ENCODE measurements at places on chromosomes 4 and X.

GRCh38 chr4:71944956-71945355 lies 86.8 kb upstream of the NPFFR2 start:
- no peak for DNase-seq

- DNase-seq, result no peak
Measured at GRCh38 chr4:62057031-62057430, 856.9 kb downstream of the ADGRL3 start.

GRCh38 chrX:129876771-129877305 lies 29.1 kb upstream of the UTP14A start:
- no peak for DNase-seq

DNA sequence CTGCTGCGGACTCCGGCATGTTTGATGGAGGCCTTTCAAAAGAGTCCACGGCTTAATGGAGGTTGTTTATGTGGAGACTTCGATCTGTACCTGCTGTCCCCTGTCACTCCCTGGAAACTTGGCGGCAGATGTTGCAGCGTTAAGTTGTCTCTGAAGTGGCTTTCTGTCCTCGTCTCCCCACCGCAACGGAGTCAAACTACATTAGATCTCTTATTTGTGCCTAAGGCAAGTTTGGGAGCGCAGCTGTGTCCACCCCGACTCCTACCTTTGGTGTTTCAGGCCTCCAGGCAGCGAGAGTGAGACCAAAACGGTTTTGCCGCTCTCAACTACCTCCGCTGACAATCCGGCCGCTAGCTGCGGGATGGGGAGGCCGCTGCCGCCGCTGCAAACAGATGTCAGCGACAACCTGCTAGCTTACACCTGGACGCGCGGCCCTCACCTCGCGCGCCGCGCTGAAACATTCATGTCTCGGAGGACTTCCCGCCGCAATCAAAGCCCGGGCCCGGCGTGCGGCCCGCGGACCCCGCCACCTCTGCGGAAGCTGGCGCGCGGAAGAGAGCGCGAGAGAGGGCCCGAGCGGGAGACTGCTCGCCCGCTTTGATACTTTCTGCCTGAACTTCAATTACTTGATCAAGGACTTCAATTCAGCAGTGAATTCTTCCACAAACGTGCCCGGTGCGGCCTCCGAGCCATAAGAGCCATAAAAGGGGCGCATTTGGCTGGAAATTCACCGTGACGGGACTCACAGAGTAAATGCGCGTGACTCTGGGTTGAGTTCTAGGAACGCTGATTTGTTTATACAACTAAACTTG lies 108.4 kb downstream of the ANTXR2 start:
- DNase-seq, result no peak

- no peak for DNase-seq
Measured at GRCh38 chr4:116073051-116073450, 959.6 kb upstream of the NDST4 start.

- no peak for DNase-seq
Measured at GRCh38 chr4:147733716-147734344, 1.9 kb downstream of the ARHGAP10 start.

DNA sequence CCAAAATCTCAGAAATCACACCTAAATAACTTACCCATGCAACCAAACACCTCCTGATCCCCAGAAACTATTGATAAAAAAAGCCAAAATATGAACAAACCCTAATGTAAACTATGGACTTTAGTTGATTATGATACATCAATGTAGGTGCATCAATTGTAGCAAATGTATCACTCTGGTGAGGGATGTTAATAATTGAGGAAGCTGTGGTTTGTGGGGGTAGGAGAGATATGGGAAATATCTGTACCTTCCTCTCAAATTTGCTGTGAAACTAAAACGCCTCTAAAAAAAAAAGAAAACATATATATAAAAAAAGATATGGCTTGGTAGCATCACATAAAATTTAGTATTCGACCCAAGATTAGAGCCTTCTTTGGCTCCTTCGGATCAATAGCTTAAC lies 144.3 kb upstream of the CPEB2 start:
- no peak for DNase-seq

DNA sequence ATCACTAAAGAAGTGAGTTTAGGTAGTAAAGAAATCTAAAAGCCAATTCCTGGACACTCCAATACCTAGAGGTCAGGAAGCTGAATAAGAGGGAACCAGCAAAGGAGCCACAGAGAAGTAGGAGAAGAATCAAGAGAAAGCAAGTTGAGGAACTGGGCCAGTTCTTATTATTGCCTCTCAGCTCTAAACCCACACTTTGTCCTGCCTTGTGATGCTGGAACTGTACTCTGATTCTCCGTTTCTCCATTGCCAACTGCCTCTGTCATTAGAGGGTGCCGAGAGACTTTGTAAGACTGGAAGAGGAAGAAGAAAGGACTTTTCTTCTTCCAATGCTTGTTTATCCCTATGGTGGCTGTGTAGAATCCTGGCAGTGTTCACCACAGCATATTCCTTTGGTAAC lies 38.6 kb downstream of the NSUN7 start:
- no peak for DNase-seq

GRCh38 chrX:119512146-119512800 lies 44.0 kb downstream of the SLC25A5 start:
- no peak for DNase-seq

DNA sequence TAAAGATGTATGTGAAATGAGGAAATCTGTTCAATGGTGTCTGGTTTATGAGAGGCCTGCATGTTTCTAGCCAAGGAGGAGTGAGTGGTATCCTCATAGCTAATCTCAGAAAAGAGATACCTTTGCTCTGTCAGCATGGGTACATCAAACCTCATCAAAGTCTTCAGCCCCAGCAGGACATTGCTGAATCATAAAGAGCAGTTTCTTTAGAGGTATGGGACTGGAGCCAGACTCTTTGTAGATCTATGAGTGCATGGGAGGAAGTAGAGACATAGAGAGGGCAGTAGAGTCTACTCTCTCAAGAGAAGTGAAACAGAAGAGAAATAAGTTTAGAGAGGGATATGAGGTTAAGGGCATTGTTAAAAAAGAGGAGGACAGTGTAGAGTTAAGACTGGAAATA lies 1950.9 kb downstream of the ARAP2 start:
- no peak for DNase-seq

DNA sequence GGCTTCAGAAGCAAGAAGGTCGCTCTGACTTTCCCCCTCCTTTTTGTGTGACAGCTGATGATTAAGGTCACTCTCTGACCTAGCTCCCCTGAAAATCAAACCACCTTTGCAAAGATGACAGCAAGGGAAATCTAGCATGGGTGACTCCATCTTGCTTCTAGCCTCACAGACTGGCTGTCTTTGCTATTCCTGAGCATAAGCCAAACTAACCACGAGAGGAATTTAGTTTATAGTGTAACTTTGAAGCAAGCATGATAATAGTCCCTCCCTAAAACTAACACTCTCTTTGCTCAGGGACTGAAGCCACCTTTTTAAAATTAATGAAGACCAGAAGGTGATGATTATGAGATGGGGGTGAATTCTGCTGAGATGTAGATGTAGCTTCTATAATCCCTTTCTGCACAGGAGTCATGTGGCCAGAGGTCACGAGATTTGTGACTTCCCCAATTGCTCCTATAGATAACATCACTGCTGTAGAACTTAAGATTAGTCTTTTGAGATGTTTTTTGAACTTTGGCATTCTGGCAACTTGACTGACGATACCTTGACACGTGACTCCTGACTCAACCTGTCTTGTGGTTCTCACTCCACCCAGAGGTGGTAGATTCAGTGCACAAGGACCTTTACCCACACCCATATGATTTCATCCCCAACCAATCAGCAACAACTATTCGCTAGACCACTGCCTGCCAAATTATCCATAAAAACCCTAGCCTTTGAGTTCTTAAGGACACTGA lies 14.9 kb upstream of the PDE5A start:
- no peak for DNase-seq

- DNase-seq, result no peak
Measured at GRCh38 chr4:119835613-119835910, 207.0 kb upstream of the PDE5A start.

DNA sequence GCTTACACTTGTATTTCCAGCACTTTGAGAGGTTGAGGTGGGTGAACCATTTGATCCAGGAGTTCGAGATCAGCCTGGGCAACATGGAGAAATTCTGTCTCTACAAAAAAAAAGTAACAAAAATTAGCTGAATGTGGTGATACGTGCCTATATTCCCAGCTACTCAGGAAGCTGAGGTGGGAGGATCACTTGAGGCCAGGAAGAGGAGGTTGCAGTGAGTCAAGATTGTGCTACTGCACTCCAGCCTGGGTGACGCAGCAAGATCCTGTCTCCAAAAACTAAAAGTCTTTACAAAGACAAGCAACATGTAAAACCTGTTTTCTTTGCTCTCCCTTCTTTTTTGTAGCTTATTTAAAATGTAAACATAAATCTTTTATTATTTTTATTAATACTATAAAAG lies 1156.1 kb downstream of the FAT4 start:
- DNase-seq, result no peak

DNA sequence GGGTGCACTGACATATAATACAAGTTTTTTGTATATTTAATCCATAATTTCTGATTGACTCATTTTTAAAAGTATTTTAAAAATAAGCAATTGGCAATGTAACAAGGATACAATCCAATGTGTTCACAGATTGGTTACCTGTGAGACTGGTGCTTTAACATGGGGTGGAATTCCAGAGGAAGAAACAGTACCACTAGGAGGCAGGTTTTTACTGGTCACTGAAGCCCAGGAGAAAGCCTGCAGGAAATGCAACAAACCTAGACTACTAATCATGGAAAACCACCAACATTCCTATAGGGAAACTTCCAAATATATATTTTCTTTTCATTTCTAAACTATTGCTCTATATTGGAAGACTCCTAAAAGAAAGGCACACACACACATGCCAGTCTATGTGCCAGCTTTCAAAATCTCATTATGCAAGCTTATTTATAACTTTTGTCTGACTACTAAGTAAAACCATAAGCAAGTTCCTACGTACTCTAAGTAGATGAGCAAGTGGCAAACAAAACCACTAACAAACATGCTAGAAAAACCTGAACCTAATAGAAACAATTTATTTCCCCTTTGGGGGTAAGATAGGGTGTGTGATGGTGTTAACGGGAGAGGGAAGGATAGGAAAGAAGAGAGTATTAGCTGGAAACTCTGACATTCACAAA lies 19.2 kb downstream of the G3BP2 start:
- DNase-seq, result no peak

DNA sequence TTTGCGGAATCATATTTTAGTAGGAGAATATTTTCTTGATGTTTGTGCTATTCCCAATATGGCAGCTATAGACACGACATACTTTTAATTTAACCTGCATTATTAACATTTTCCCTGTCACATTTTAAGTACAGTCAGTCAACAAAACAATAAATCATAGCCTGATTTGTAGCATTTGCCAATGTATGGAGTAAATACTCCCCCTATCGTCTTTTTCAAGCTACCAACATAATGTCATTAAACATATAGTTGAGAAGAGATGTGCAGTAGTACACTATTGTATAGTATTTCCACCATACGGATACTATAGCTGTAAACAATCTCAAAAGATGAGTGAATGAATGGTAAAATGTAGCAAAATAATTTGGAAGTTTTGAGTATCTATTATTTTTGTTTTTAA lies 303.7 kb upstream of the MAGEB2 start:
- no peak for DNase-seq

- no peak for DNase-seq
Measured at GRCh38 chr4:174263445-174263736, 20.1 kb downstream of the FBXO8 start.

- DNase-seq, result no peak
Measured at GRCh38 chr4:163693211-163693610, 198.7 kb downstream of the TMA16 start.

GRCh38 chr4:3211866-3212265 lies 37.1 kb upstream of the MSANTD1 start:
- DNase-seq, result no peak

GRCh38 chrX:111098874-111099273 lies 2.9 kb downstream of the PAK3 start:
- peak; percentile 71 for DNase-seq

DNA sequence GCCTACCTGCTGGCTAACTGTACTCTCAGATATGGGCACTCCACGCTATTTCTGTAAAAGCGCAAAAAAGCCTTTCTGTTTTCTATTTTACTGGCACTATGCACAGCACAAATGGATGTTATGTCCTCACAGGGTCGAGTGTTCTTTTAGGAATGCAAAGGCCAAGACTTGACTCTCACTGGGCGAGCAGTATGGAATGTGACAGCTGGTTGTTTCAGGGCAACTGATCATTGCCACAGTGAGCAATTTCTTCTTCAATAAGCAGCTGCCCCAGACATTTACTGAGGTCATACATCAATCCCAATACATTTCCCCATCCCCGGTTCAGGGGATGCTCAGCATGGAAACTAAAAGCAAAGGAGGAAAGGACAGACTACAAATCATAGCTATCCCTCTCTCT lies 58.2 kb downstream of the PDE5A start:
- DNase-seq, result no peak

GRCh38 chr4:11179796-11180195 lies 248.9 kb downstream of the HS3ST1 start:
- DNase-seq, result no peak

GRCh38 chr4:15891312-15891711 lies 47.2 kb downstream of the FGFBP1 start:
- no peak for DNase-seq

DNA sequence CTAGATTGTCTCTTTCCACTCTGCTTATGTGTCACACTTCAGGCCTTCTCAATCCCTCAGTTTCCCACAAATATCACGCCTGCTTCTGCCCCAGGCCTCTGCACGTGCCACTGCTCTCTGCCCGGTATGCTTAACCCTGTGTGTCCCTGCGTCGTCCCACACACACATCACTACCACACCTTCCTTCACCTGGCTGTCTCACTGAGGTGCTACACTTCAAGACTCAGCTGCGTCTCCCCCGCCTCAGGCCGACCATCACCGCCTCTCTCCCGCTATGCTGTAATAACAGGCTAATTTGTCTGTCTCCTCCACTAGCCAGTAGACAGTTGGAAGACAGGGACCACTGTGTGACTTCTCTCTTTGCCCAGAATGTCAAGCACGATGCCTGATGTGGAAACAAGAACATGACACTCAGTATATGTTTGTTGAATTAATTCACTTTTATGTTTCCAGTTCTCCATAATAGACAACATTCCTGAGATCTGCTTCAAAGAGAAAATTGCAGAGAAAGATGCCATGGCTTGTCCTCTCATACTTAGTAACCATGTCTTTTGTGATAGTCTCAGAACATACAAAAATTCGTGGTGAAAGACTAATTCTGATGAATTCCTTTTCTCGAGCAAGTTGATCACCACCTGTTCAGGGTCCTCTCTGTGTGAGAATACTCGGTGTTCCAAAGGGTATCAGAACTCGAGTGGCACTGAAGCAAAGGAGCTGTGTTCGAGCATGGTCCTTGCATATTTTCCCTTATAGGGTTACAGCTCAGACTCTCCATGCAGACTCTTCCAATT lies 54.2 kb downstream of the AFAP1 start:
- no peak for DNase-seq

Data from Peyer's patch (tissue), 4 donors.